Adipocyte (in vitro differentiated cells): ENCODE measurements at places on chromosomes 7 and 10.

GRCh38 chr10:7260412-7260900 lies 150.4 kb downstream of the SFMBT2 start:
- peak; percentile 18 for DNase-seq

GRCh38 chr10:19815036-19815730 lies 1.0 kb upstream of the PLXDC2 start:
- peak; percentile 0 for DNase-seq

DNA sequence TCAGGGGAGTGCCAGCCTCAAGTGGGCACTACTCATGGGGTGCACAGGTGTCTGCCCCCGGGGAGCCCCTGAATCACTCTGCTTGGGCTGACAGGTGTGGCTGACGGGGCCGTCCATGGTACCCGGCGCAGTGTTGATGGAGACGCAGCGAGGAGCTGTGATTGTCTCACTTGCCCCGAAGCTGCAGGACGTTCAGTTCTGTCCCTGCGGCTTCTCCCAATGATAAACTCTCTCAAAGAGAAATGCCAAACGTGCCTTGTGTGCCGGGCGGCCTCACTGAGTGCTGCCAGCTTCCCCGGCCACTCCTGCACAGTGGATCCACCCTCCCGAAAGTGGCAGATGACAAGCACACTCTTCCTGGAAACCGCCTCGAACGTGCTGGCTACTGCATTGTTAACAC lies 203.2 kb downstream of the DNAJB6 start:
- no peak for DNase-seq

DNA sequence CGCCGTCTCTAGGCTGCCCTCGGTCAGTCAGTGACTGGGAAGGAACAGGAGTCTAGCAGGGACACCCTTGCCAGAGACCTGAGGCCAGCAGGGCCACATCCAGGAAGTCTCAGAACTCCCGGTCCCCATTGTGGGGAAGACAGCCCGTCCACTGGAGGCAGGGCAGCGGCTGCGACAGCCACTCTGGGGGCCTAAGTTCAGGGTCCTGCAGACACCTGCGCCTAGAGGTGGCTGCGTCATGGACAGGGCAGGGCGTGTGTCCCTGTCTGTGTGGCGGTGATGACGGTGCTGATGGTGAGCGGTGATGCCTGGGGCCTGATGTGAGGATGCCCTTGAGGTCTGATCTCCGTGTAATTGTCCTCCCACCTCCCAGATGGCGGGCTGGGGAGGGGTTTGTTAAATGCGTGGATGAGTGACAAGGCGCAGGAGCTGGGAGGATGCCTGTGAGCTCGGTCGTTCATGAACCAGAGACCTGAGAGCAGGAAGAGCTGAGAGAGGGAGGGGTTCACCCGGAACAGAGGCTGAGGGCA lies 537.9 kb upstream of the FOXK1 start:
- no peak for DNase-seq

DNA sequence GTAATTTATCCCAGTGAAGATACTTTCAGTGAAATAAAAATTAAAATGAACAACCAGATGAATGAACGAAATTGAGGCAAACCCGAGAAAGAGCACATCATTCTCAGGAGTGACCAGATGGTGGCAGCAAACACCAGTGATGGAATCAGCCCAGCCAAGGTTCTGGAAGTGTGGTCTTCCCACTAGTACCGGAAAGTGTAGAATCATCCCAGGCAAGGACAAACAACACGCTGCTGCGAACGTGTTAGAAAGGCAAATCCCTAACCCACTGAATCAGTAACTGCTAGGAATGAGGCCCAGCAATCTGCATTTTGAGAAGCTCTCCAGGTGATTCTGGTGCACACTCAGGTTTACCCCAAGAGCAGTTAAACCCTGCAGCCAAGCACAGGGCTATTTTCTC lies 15.5 kb upstream of the SLC18A3 start:
- DNase-seq = peak; percentile 88

- peak; percentile 78 for DNase-seq
Observed at GRCh38 chr7:101538596-101539459, 90.3 kb downstream of the MYL10 start.

DNA sequence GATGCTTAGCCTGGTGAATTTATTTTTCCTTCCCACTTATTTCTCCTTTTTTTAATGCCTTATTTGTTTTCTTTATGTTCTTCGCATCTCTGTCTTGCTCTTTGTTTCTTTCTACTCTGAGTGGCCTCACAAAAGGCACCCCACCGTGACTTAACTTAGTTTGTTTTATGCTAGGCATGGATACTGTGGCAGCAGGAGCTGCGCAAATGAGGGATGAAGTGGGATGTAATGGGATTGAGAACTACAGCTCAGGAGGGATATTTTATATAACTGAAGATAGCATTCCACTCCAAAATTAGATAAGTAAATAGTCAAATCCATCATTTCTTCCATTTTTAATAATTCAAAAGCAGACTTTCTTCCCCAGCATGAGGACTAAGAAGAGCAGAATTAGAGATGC lies 1.7 kb upstream of the CACNA2D1 start:
- DNase-seq = no peak

GRCh38 chr7:25949736-25950487 lies 202.1 kb upstream of the NFE2L3 start:
- no peak for DNase-seq

DNA sequence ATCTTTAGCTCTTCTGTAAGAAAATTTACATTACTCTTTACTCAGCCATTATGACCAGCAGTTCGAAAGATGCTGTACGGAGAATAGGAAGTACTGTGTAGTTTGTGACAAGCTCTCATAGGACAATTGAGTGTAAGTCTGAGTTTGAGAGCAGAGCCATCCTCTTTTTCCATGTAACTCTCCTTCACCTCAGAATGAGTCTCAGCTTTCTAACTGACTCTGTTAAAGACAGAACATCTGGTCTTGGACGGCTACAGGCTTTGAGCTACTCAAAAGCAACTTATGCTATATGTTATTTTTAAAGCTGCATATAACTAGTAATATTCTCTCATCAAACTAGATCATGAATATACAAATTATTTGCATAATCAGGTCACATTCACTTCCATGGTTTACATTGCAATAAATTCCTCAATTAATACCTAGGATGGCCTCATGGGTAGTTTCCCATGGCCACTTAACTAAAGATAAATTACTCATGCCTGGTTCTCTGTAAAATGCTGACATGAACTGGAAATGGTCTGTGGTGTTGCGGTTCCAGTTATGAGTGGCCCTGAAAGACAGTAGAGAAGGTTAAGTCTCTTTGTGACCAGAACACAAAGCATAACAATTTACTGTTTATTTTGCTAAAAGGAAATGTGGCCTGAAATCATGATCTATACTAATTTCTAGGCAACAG lies 358.7 kb downstream of the PHF14 start:
- no peak for DNase-seq

DNA sequence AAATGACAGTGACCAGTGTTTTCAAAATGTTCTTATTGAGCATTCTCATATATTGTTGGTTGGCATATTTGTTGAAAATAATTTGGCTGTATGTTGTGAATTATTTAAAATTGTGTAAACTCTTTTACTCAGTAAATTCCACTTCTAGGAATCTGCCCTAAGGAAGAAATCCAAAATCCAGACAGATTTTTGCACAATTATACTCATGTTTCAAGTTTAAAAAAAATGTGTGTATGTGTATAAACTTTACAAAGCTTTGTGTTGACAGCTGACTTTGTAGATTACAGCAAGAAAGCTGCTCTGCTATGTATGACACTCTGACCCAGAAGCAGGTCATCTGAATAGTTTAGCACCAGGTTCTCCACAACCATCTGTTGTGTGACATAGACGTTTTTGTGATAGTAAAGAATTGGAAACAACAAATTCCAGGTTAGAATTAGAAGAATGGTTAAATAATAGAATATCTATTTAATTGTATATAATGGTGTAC lies 21.6 kb downstream of the KIFBP start:
- peak; percentile 67 for DNase-seq
